H9 (cell line): ENCODE measurements at places on chromosomes 1 and 21. TPM values are rescaled to one million over a fixed set of nuclear protein-coding genes. Genes with fewer than 3 reads are reported as not detected.

GRCh38 chr1:186819126-186819525 lies 9.6 kb upstream of the PLA2G4A start:
- H3K4me3 ChIP-seq, result no peak overlapping the region
- H3K27ac ChIP-seq, result no peak overlapping the region
- DNase-seq, result no peak
- no peaks in the 10 kb centered on the region for H3K36me3 ChIP-seq
- no peaks in the 10 kb centered on the region for H3K27me3 ChIP-seq
- no peaks in the 10 kb centered on the region for H3K4me1 ChIP-seq

DNA sequence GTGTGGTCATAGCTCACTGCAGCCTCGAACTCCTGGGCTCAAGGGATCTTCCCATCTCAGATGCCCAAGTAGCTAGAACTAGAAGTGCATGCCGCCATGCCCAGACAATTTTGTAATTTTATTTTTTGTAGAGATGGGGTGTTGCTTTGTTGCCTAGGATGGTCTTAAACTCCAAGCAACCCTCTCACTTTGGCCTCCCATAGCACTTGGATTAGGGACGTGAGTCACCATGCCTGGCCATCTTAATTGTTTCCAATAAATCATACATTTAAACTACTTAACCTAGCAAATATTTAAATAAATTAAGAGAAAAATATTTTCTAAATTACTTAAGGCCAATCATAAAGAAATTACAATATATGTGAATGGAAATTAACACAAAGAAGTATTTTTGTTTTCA lies 35.1 kb upstream of the ADGRL4 start:
- peaks cover 15% of the 10 kb centered on the region for H3K36me3 ChIP-seq
- DNase-seq, result no peak
- H3K27me3 ChIP-seq, result no peaks in the 10 kb centered on the region
- no peaks in the 10 kb centered on the region for H3K4me1 ChIP-seq

DNA sequence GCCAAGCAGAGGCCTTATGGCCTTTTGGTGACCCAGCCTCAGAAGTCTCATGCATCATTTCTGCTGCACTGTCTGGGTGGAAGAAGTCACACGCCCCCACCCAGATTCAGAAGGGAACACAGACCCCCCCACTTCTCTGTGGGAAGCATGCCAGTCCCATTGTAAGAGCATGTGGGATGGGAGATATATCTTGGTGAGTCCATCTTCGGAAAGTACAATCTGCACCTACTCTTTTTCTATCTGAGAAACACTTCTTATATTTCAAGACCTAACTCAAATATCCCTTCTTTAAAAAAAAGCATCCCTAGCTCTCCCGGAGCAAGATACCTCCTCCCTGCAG lies 159.6 kb upstream of the FGGY start:
- H3K4me3 ChIP-seq, result no peak overlapping the region
- DNase-seq, result no peak
- no peak overlapping the region for H3K27ac ChIP-seq

GRCh38 chr21:25115021-25115420 lies 492.3 kb downstream of the MRPL39 start:
- no peak overlapping the region for H3K4me3 ChIP-seq
- no peak for DNase-seq
- H3K36me3 ChIP-seq, result no peaks in the 10 kb centered on the region
- H3K4me1 ChIP-seq, result no peaks in the 10 kb centered on the region

DNA sequence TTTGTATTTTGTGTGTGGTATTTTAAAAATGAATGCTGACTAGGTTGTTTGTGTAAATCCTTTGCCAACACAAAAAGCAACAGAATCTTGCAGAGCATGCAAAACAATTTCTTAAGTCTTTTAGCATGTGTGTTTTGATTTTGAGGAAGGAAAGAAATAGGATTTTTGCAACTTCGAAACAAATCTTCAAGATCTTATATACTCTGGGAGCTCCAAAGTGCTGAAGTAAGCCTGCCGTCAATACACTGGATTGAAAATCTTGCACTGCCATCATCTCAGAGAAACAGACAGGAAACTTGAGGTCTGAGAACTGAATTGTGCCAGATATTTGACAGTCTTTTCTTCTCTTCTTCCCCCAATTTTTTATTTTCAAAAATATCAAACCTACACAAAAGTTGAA lies 29.3 kb upstream of the DISP1 start:
- H3K27me3 ChIP-seq, result no peaks in the 10 kb centered on the region
- no peak overlapping the region for H3K4me3 ChIP-seq
- no peak overlapping the region for H3K27ac ChIP-seq

DNA sequence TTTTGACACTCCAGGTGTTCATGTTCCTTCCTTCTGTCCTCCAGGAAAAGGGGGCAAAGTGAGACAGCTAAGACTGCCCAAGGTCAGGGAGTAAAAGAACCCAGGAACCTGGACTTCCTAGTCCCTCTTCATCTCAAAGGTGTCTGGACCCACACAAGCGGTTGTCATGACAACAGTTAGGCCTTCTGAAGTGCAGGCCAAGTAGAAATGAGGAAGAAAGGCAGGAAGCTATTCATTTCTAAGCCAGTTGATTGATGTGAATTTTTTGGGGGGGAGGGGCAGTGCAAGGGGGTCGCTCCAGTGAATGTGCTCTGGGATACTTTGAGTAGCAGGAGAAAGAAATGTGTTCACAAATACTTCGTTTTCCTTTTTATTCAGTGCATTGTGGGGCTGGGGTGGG lies 114.3 kb downstream of the NAV1 start:
- no peaks in the 10 kb centered on the region for H3K36me3 ChIP-seq
- peaks cover 2% of the 10 kb centered on the region; the same call in 1 of the 2 replicates for H3K4me1 ChIP-seq
- H3K27ac ChIP-seq, result no peak overlapping the region
- no peaks in the 10 kb centered on the region; the same call in 1 of the 2 replicates for H3K27me3 ChIP-seq
- no peak overlapping the region for H3K4me3 ChIP-seq

ZNHIT6 gene
- total RNA-seq, result 21.5 and 21.9 TPM in 2 replicates

F11R gene
- total RNA-seq, result 159 and 174 TPM in 2 replicates

MAP3K7CL gene
- total RNA-seq, result not detected in 2 replicates

GJA9 gene
- total RNA-seq, result not detected in 2 replicates

KAZN gene
- total RNA-seq, result 6.1 and 7.6 TPM in 2 replicates
